Fibroblast of skin of back (primary cell): ENCODE measurements at places on chromosomes 2 and 18.

DNA sequence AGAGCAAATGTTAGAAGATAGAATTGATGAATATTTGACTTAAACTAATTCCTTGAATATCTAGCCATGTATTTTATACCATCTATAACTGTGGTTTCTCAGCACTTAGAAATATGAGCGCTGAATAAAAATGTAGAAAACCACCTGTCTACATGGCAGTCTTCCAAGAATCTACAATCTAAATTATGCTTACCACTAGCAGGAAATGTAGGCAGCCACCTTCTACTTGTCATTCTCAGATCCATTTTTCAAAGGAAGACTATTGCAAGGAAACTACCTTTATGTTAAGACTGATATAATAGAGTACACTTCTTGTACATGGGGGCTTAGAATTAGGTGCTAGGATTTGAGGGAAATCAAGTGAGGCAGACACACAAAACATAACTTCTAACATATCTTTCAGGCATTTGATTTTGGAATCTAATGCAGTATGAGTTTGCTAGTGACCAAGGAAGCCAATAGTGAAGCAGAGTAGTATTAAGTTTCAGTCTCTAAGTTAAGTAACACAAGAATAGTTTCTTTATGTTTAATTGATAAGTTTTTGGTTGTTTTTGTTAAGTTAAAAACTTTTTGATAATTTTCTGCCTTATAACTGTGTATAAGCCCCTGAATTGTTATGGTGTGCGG lies 175.9 kb upstream of the ITGA4 start:
- DNase-seq: no peak

- DNase-seq: no peak
These were observed 49.2 kb upstream of the NEMP2 start for GRCh38 chr2:190583507-190584337.

GRCh38 chr2:9110893-9111569 lies 95.6 kb upstream of the ASAP2 start:
- DNase-seq: peak; percentile 60

DNA sequence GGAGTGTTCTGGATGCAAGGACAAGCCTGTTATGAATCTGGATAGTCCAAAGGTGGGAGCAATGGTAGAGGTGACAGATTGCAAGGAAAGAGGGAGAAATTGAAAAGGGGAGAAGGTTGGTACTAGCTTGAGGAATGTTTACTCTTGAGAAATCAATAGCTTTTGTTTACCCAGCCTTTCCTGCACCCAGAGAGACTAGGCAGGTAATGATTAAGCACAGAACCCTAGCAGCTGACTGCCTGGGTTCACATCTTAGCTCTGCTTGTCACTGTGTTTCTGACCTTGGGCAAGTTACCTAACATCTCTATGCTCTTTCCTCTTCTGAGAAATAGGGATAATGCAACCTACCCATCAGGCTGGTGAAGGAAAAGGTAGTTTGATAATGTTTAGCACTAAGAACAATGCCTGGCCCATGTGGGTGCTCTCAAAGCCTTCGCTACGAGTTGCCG lies 178.6 kb downstream of the MGAT5 start:
- no peak for DNase-seq

- DNase-seq: no peak
These were observed 91.5 kb upstream of the ZNF236 start for GRCh38 chr18:76730901-76731300.
